ENCODE measurements at places on chromosomes 12 and 14. TPM values are rescaled to one million over a fixed set of nuclear protein-coding genes. Genes with fewer than 3 reads are reported as not detected.

SIX6 gene
- polyA plus RNA-seq: not detected

HAL gene
- 62.4 TPM for polyA plus RNA-seq

AQP2 gene
- polyA plus RNA-seq: not detected

TSPAN19 gene
- polyA plus RNA-seq: not detected

CLEC9A gene
- polyA plus RNA-seq: 0.03 TPM

ACOT4 gene
- 12.6 TPM for polyA plus RNA-seq

GLIPR1L2 gene
- polyA plus RNA-seq: 0.38 TPM

IGFBP6 gene
- 17.6 TPM for polyA plus RNA-seq

RNF212B gene
- polyA plus RNA-seq: not detected

TSHR gene
- polyA plus RNA-seq: 3.2 TPM

CDKN3 gene
- 1.5 TPM for polyA plus RNA-seq
